ENCODE measurements at places on chromosomes 4 and X.

DNA sequence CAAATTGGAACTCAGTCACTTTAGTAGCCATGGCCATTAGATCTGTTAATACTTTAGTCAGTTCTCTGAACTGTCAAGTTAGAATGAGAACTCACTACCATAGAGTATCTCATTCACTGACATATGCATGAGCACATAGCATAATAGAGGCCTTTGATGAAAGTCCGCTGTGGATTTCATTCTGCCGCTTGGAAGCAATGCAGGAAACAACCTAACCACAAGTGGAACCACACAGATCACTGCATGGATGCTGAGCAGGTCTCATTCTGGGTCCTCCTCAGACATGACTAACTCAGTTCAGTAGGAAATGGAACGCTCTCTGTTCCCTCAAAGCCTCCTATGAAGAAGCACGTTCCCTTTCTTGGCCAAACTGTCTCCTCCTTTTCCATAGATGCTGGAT is 1624.8 kb upstream of the TENM3 start:
- DNase-seq: no peak

DNA sequence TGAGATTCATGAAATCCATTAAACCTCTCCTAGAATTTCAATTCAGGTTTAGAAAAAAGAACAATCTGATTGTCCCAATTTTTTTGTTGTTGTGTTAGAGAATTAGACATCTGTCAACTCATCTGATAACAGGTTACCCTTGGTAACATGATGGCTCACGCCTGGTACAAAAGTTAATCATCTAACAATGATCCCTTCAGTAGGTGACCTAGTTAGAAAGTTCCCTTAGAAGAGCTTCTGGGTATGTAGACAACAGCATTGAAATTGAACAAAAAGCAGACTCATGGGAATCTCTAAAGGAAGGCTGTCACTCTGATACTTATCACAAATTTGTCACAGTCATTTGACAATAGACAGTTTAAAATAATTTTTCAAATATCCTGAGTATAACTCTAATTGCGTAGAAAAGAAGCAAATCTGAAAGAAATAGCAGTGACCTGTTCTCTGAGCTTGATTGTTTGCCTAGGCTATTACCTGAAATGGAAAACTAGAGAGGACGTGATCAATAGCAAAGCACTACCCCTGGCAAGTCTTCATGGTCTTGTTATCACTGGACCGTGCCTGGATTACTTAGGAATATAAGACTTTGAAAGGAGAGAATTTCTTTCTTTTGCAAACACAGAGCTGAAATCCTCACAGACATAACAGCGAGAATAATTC is 880.4 kb upstream of the AGA start:
- no peak for DNase-seq

- no peak for DNase-seq
Observed at GRCh38 chrX:1084689-1085088, 127.8 kb downstream of the CRLF2 start.

DNA sequence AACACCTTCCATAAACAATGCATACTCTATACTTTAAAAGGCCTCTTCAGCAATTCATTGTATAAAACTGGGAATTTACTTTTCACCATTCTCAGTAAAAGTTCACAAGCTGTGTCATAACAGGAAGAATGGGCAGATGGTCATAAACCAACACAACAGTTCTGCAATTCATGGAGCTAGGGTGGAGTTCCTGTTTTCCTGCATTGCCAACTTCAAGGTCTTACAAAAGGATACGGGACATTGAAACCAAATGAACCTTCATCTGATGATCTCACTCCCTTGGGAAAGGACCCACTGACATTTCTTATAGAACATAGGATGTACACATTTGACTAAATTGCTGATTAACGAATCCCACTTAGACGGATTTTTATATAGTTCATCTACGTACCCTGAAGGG is 4.1 kb downstream of the KDR start:
- no peak for DNase-seq

GRCh38 chr4:112348488-112349158 is 51.5 kb downstream of the ALPK1 start:
- DNase-seq: peak; percentile 74

DNA sequence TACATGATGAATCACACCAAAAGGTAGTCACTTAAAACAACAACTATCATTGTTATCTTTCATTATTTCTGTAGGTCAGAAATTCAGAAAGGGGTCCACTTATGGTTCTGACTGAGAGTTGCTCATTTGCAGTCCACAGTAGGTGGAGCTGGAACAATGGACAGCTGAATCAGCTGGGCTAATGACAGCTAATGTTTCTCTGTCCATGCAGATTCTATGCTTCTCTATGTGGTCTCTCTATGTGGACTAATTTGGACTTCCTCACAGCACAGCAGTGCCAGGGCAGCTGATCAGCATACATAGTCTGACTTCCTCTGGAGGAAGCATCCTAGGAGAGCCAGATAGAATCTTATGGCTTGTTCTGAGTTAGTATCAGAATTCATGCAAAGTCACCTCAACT is 131.7 kb upstream of the INTU start:
- no peak for DNase-seq

- no peak for DNase-seq
Observed at GRCh38 chr4:144583658-144584057, 62.3 kb upstream of the HHIP start.

DNA sequence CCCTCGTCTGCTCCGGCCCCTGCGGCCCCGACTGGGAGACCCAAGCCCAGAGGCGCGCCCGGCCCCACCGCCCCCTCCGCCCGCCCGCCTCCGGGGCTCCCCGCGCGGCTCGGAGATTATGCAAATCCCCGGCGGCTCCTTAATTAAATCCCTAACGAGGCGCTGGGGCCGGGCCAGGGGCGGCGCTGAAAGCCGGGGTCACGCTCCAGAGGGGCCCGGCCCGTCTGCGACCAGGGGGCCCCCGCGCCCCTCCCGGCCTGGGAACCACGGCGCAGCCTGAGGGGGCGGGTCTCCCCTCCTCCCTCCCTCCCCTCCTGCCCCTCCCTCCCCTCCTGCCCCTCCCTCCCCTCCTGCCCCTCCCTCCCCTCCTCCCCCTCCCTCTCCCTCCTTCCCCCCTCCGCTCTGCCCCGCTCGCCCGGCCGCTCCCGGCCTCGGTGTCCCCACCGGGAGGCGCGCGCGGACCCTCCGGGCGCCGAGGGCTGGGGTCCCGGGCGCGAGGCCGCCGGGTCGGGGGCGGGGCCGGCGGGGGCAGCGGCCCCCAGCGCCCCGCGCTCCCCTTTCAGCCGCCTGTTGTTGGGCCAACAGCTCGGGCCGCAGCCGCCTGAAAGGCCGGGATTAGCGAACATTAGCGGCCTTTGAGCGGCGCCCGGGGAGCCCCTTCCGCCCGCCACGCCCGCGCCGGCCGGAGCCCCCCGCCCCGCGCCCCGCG is 25.9 kb upstream of the FGFR3 start:
- no peak for DNase-seq

GRCh38 chrX:31604629-31605221 is 532.9 kb upstream of the FTHL17 start:
- DNase-seq: no peak

DNA sequence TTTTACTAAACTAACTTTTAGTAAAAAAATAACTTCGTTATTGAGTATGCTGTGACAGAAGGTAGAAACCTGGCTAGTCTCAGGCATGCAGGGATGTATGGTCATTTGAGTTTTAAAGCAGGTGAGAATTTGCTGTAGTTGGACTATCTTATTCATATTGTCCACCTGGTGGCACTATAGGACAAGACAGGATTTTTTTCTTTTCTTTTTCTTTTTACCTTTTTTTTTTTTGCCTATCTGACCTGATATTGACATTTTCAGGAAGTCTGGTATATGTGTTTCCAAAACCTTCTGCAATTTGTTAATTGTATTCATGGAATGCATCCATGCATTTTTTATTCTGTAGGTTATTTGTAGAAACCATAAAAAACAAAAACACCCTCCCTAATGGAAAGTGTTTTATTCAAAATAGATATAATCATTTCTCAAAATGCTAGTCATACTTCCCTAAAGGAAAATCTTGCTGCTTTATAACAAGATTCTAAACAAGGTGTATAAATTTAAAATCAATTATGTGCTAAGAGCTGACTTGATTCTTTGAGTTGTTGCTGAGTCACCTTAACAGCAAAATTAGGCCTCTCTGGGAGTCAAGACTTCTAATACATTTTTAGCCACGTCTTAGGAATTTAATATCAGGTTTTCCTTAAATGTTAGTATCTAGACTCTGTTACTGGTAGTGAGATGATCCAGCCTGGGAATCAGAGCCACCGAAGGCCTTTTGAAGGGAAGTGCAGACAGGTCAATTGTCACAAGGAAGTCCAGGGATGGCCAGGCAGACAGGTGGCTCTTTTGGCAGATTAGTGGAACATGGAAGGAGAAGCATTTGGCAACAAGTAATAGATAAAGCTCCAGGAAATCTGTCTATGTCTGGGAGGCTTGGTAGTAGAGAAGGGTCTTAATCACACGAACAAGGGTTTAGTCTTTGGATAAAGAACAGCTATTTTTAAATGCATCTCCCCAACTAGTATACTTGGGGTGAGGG is 201.3 kb upstream of the GNPDA2 start:
- DNase-seq: peak; percentile 5

GRCh38 chrX:21056622-21057021 is 317.6 kb upstream of the CNKSR2 start:
- DNase-seq: no peak

DNA sequence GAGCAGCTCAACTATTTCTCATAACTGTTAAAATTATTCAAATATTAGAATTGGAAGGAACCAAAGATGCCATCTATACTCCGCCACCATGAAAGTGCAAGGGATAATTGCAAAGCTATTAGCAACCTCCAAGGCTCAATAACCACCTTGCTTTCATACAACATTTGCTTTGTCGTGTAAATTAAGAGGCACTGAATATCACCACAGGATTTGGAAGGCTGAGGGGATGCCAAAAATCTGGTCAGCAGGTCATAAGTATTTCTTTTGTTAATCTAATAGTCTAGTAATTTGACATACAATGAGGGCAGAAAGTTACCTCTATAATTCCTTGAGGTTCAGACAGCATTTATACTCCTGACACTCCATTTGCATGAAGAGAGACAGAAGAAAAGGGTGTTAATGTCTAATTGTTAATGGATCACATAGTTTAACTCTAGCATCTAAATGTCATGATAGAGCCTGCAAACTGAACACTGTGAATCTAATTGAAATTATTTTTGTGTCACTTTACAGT is 200.9 kb upstream of the DIAPH2 start:
- no peak for DNase-seq

DNA sequence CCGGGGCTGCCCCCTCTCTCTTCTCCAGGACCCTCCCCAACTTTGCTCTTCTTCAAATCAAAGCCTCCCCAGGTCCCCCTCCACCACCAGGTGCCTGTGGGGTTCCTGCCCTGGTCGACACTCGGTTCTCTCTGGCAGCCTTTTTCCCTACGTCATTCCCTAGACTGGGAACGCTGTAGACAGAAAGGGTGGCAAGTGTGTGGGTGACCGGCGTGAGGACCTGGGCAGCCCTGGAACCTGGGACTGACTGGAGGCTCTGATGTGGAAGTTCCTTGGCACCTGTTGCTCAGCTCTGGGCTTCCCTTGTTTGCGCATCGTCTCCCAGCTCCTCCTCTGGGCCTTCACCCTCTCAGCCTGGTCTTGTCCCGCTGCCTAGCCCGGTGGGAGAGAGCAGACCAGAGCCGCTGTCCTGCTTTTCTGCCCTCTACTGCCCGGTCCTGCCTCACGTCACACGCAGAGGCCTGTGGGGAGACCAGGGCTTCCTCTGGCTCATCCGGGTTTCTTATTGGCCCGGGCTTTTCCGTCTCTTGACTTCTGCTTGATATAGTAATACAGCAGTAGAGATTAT is 1.3 kb downstream of the TACC3 start:
- no peak for DNase-seq

DNA sequence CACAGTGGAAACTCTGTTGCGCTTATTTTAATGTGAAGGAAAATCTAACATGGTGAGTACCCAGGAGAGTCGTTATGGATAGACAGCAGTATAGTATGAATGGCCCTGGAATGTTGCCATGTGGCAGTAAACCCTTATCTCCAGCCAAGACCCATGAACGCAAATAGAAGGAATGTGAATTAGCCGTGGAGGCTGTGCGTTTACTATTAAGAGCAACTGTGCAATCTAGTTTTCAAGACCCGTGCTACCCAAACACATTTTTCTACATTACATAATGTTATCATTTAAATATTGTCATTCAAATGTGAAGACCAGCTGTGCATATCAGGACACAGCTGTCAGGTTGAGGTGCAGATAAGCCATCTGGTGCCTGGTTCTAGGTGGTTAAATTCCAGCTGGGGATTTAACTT is 13.3 kb upstream of the AGA start:
- DNase-seq: no peak

DNA sequence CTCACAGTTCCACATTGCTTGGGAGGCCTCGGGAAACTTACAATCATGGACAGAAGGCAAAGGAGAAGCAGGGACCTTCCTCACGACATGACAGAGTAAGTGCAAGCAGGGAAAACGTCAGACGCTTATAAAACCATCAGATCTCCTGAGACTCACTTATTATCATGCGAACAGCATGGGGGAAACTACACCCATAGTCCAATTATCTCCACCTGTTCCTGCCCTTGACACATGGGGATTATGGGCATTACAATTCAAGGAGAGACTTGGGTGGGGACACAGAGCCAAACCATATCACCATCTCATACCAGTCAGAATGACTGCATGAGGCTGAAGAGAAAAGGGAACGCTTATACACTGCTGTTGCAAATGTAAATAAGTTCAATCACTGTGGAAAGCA is 1066.9 kb upstream of the PCDH7 start:
- no peak for DNase-seq

- DNase-seq: no peak
Observed at GRCh38 chrX:149383852-149384251, 121.3 kb downstream of the IDS start.

DNA sequence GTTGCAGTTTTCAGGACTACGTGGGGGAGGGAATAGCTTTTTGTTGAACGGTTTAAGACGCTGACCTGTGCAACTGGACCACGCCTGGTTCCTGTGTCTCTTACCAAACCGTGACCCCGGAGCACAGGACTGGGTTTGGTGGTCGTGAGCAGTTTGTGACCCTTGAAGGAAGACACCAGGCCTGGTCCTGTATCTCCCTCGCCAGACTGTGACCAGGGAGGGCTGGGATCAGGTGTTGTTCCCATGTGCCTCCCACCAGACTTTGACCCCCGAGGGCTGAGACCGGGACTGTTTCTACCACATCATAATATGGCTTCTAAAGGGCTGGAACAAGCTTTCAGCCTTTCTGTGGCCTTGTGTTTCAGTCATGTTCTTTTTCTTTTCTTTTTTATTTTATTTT is 683 bp downstream of the EBP start:
- DNase-seq: no peak

GRCh38 chr4:31748382-31748781 is 1028.2 kb downstream of the PCDH7 start:
- DNase-seq: no peak

- DNase-seq: no peak
Observed at GRCh38 chr4:105599932-105600655, 47.7 kb downstream of the ARHGEF38 start.

Measured in SHP77 (cell line).